Aorta (tissue), 5 donors: ENCODE measurements at places on chromosomes 13 and 19. TPM values are rescaled to one million over a fixed set of nuclear protein-coding genes. Genes with fewer than 3 reads are reported as not detected.
A peak's percentile ranks its signal among the peaks of the same experiment; 100 is the strongest.

- no peaks in the 10 kb centered on the region for H3K36me3 ChIP-seq
- H3K27ac ChIP-seq, result no peak overlapping the region
- H3K4me3 ChIP-seq, result no peak overlapping the region
- no peaks in the 10 kb centered on the region for H3K27me3 ChIP-seq
These were observed 107.2 kb upstream of the MLNR start for GRCh38 chr13:49112782-49113525.

- H3K4me1 ChIP-seq, result no peaks in the 10 kb centered on the region
- DNase-seq, result no peak
- H3K36me3 ChIP-seq, result no peaks in the 10 kb centered on the region
- no peak overlapping the region for H3K4me3 ChIP-seq
- H3K27ac ChIP-seq, result no peak overlapping the region
These were observed 36.2 kb upstream of the SLC46A3 start for GRCh38 chr13:28754698-28755545.

GRCh38 chr13:89930861-89931260, 1416.6 kb upstream of the MIR17HG start:
- no peaks in the 10 kb centered on the region for H3K27me3 ChIP-seq
- no peaks in the 10 kb centered on the region for H3K4me1 ChIP-seq
- H3K4me3 ChIP-seq, result no peak overlapping the region
- no peak overlapping the region for H3K27ac ChIP-seq
- DNase-seq, result no peak
- no peaks in the 10 kb centered on the region for H3K36me3 ChIP-seq

GRCh38 chr13:37869756-37870488, at the start of gene TRPC4:
TSS of gene TRPC4 (minus strand) at chr13:37869772. CDS start at chr13:37783333, 86,439 bp downstream.
- no peaks in the 10 kb centered on the region for H3K4me1 ChIP-seq
- H3K4me3 ChIP-seq, result peak within 1 kb of the TSS; percentile 27
- no peaks in the 10 kb centered on the region for H3K27me3 ChIP-seq
- no peak within 1 kb of the TSS for H3K27ac ChIP-seq

- no peaks in the 10 kb centered on the region for H3K36me3 ChIP-seq
- DNase-seq, result no peak
- no peaks in the 10 kb centered on the region for H3K4me1 ChIP-seq
- H3K27me3 ChIP-seq, result no peaks in the 10 kb centered on the region
These were observed 360.6 kb upstream of the TMTC4 start for GRCh38 chr13:101035119-101035620.

GRCh38 chr13:43362556-43362955, 339.2 kb downstream of the DNAJC15 start:
- no peak overlapping the region for H3K27ac ChIP-seq
- H3K4me1 ChIP-seq, result peaks cover 2% of the 10 kb centered on the region
- DNase-seq, result no peak
- no peaks in the 10 kb centered on the region for H3K36me3 ChIP-seq

- no peak for DNase-seq
- no peaks in the 10 kb centered on the region for H3K36me3 ChIP-seq
- no peak overlapping the region for H3K4me3 ChIP-seq
- H3K4me1 ChIP-seq, result no peaks in the 10 kb centered on the region
These were observed 44.6 kb downstream of the DPY19L3 start for GRCh38 chr19:32450217-32450616.

DNA sequence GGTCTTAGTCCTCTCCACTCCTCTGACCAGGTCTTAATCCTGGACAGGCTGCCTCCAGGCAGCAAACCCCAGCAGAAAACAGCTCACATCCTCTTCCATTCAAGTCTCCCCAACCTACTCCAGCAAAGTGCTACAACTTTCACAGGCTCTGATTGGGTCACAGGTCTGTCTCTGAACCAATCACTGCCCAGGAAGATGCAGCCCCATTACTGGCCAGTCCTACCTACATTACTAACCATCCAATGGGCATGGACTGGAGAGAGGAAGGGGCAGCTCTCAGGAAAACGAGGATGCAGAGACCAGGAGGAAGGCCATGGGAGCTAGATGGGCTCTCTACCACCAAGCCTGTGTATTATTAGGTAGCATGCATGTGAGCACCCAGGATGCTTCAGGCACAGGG, 12.2 kb downstream of the MED26 start:
- H3K27ac ChIP-seq, result no peak overlapping the region
- no peaks in the 10 kb centered on the region for H3K36me3 ChIP-seq
- no peaks in the 10 kb centered on the region for H3K4me1 ChIP-seq
- H3K27me3 ChIP-seq, result no peaks in the 10 kb centered on the region

DNA sequence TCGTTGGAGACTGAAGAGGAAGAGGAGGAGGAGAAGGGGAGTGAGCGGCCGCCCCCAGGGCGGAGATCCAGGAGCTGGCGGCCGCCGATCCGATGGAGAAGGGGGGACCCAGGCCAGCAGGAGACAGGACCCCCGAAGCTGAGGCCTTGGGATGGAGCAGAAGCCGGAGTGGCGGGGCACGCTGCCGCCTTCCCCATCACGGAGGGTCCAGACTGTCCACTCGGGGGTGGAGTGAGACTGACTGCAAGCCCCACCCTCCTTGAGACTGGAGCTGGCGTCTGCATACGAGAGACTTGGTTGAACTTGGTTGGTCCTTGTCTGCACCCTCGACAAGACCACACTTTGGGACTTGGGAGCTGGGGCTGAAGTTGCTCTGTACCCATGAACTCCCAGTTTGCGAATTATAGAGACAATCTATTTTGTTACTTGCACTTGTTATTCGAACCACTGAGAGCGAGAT, 1.8 kb downstream of the GADD45B start:
- peak; percentile 69 for DNase-seq
- H3K27me3 ChIP-seq, result no peaks in the 10 kb centered on the region
- peak overlapping the region; percentile 44 for H3K4me3 ChIP-seq
- no peak overlapping the region for H3K27ac ChIP-seq

DNA sequence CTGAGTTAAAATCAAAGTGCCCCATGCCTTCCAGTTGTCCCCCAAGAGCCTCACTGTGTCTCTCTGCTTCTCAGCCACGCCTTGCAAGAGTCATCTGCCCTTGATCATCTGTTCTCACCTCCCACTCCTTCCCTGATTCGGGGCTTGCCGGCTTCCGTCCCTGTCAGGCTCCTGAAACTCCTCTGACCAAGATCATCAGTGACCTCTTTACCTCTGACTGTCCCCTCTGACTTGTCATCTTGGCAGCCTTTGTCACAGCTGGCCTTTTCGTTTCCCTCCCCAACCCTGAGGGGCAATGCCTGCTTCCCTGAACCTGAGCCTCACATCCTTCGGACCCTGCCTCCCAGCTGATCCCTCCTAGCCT, 66.3 kb downstream of the MAP4K1 start:
- H3K27ac ChIP-seq, result no peak overlapping the region
- no peak overlapping the region for H3K4me3 ChIP-seq
- H3K27me3 ChIP-seq, result no peaks in the 10 kb centered on the region
- DNase-seq, result peak; percentile 3
- H3K36me3 ChIP-seq, result no peaks in the 10 kb centered on the region

DNA sequence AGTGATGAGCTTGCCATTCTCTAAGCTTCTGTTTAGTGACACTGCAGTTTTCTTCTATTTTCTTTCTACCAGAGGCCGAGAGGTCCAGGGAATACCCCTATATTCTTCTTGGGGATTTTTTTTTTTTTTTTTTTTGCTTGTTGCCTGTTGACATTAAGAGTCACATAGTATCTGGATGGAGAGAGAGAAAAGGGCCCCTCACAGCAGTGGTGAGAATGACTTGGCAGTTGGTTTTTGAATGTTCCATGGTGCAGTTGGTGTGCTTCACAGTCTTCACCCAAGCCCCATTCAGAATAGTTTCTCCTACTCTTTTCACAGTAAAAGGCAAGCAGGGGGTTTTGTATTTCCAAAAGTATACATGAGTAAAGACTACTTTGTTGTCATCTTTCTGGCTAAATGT, 577.9 kb downstream of the LMO7 start:
- H3K4me3 ChIP-seq, result no peak overlapping the region
- no peaks in the 10 kb centered on the region for H3K27me3 ChIP-seq
- H3K27ac ChIP-seq, result no peak overlapping the region

DNA sequence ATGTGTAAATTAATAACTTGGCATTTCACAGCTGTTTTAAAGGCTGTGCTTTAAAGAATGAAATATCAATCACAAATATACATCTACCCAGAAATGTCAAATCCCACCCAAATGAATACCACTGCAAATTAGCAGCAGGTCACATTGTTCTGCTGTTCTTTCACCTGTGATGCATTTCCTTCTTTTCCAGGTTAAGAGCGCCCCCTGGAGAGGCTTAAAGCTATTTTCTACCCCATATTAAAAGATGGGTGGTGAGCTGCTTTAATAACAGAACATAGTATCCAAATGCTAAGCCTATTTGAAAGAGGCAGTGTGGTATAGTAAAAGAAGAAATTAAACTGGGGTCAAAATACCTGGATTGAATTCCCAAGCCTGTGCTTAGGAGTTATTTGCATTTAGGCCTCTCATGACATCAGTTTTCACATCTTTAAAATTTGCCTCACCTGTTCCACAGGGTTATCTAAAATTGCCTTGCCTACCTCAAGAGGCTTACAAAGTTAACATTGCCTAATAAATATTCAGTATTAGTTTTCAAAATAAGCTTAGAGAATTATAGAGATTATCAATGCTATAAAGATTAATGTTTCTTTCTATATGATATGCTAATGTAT, 396.9 kb upstream of the SLITRK5 start:
- no peak for DNase-seq
- no peaks in the 10 kb centered on the region for H3K36me3 ChIP-seq
- H3K4me1 ChIP-seq, result no peaks in the 10 kb centered on the region
- no peak overlapping the region for H3K4me3 ChIP-seq

DNA sequence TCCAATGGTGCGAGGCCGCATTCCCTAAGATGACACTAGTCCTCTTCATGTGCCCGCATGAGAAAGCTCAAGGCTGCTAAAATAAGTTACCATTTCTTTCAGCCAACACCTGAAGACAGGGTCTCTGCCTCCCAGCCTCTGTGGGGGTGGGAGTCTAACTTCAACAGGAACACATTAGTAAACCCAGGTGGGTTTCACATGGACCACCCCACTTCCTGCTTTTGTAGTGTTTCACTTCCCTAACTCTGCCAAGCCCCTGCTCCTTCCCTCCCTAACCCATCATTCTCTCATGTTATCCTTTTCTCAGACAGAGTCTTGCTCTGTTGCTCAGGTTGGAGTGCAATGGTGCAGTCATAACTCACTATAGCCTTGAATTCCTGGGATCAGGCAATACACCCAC, 783.6 kb downstream of the UQCRFS1 start:
- H3K36me3 ChIP-seq, result no peaks in the 10 kb centered on the region
- H3K27me3 ChIP-seq, result no peaks in the 10 kb centered on the region
- no peak overlapping the region for H3K27ac ChIP-seq
- no peak for DNase-seq
- no peak overlapping the region for H3K4me3 ChIP-seq
- no peaks in the 10 kb centered on the region for H3K4me1 ChIP-seq

The PDX1 gene
- not detected for total RNA-seq

The MED29 gene
- 28.9 TPM for total RNA-seq

The MAB21L1 gene
- total RNA-seq, result 0.32 TPM

The CNN1 gene
- 406 TPM for total RNA-seq

The CEACAM21 gene
- 3.1 TPM for total RNA-seq

The ERICH4 gene
- total RNA-seq, result not detected

The PDE4C gene
- 1.7 TPM for total RNA-seq

The FSD1 gene
- not detected for total RNA-seq
